ENCODE measurements at places on chromosomes 7 and 10. TPM values are rescaled to one million over a fixed set of nuclear protein-coding genes. Genes with fewer than 3 reads are reported as not detected.

The GPR141 gene
- not detected for total RNA-seq

The CTAGE4 gene
- not detected for total RNA-seq

The PLEKHS1 gene
- total RNA-seq, result not detected

The SLC18A3 gene
- total RNA-seq, result not detected

The TAS2R16 gene
- total RNA-seq, result not detected

All from ascending aorta (tissue), 2 donors.